Placental pericyte (primary cell): ENCODE measurements at places on chromosomes 3 and 15. TPM values are rescaled to one million over a fixed set of nuclear protein-coding genes. Genes with fewer than 3 reads are reported as not detected.

UPK1B gene
- not detected in 2 replicates for total RNA-seq

TMEM266 gene
- not detected in 2 replicates for total RNA-seq

TRAT1 gene
- not detected in 2 replicates for total RNA-seq

SUCNR1 gene
- total RNA-seq: under 0.01 and 0.22 TPM in 2 replicates

OR5K2 gene
- total RNA-seq: not detected in 2 replicates

ATG3 gene
- 74.0 and 84.3 TPM in 2 replicates for total RNA-seq

TIGIT gene
- total RNA-seq: not detected in 2 replicates

BFSP2 gene
- total RNA-seq: not detected in 2 replicates

TUSC7 gene
- total RNA-seq: not detected in 2 replicates

SPRED1 gene
- 28.0 and 119 TPM in 2 replicates for total RNA-seq

KLF13 gene
- total RNA-seq: 26.0 and 55.5 TPM in 2 replicates

CP gene
- 0.57 TPM in 1 of 2 replicates, not detected in the other for total RNA-seq

GOLGA8N gene
- 0.88 and 1.0 TPM in 2 replicates for total RNA-seq

GHSR gene
- not detected in 2 replicates for total RNA-seq

GOLGA6C gene
- 0.14 TPM in 1 of 2 replicates, not detected in the other for total RNA-seq

TF gene
- total RNA-seq: 0.29 and 0.44 TPM in 2 replicates

KNG1 gene
- total RNA-seq: not detected in 2 replicates

CCR8 gene
- not detected in 2 replicates for total RNA-seq

CKMT1A gene
- not detected in 2 replicates for total RNA-seq

LYZL4 gene
- total RNA-seq: not detected in 2 replicates

TNNC1 gene
- 2.0 TPM in 1 of 2 replicates, not detected in the other for total RNA-seq

ZWILCH gene
- total RNA-seq: 5.0 and 38.5 TPM in 2 replicates

TM4SF18 gene
- 1.3 TPM in 1 of 2 replicates, not detected in the other for total RNA-seq

CTXND1 gene
- not detected in 2 replicates for total RNA-seq

ATP10A gene
- total RNA-seq: 0.44 and 2.6 TPM in 2 replicates
